CD4-positive, alpha-beta memory T cell (primary cell): ENCODE measurements at places on chromosomes 3 and 15.

- DNase-seq: no peak
These were observed 13.9 kb downstream of the NLGN1 start for GRCh38 chr3:173411375-173411973.

- no peak for DNase-seq
These were observed 217.3 kb upstream of the P2RY1 start for GRCh38 chr3:152617609-152618008.

- DNase-seq: no peak
These were observed 19.2 kb upstream of the BFSP2 start for GRCh38 chr3:133380481-133381225.

DNA sequence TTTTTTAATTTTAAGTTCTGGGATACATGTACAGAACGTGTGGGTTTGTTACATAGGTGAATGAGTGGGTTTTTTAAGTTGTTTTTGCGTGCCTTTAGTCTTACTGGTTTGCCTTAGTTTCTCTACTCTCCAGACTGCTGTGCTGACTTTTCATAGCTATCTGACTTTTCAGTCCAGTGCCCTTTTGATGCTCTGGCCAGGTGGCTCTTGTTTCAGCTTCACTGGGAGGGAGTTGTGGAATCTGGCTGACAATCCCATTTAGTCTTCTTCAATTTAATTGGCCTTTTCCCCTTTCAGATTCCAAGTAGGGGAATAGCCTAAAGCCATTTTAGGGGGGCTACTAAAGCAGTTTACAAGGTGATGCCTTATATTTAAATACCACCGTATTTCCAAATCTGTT, 30.1 kb downstream of the FNDC3B start:
- DNase-seq: no peak

GRCh38 chr15:93035953-93036810, 52.8 kb downstream of the RGMA start:
- DNase-seq: peak; percentile 43

DNA sequence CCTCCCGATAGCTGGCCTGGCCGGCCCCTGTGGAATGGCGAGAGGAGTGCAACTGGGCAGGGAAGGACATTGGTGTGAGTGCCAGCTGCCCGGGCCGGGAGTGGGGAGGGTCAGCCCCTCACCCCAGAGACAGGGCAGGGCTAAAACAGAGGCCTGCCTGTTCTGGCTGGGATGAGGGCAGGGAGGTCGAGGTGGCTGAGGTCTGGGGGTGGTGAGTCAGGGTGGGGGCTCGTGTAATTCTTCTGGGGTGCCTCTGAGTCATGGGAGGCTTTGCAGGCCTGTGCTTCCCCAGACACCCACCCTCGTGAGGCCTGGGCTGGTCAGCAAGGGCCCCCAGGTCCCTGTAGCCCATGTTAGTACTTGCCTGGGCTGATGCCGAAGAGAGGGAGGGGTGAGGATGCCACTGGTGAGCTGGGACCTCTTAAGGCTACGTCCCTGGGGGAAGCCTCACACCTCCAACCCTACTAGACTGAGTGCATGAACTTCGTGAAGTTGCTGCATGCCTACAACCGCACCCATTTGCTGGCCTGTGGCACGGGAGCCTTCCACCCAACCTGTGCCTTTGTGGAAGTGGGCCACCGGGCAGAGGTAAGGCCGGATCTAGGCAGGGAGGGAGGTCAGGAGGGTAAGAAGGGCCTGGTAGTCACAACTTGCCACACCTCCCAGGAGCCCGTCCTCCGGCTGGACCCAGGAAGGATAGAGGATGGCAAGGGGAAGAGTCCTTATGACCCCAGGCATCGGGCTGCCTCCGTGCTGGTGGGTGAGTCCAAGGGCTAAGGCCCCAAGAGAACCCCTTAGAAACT, 1.7 kb downstream of the SEMA3B start:
- no peak for DNase-seq

- no peak for DNase-seq
These were observed 6.8 kb upstream of the PKM start for GRCh38 chr15:72237853-72238224.

- no peak for DNase-seq
These were observed 34.7 kb downstream of the PIK3CA start for GRCh38 chr3:179182902-179183301.
